ENCODE measurements at places on chromosomes 12 and 14. TPM values are rescaled to one million over a fixed set of nuclear protein-coding genes. Genes with fewer than 3 reads are reported as not detected.

DNA sequence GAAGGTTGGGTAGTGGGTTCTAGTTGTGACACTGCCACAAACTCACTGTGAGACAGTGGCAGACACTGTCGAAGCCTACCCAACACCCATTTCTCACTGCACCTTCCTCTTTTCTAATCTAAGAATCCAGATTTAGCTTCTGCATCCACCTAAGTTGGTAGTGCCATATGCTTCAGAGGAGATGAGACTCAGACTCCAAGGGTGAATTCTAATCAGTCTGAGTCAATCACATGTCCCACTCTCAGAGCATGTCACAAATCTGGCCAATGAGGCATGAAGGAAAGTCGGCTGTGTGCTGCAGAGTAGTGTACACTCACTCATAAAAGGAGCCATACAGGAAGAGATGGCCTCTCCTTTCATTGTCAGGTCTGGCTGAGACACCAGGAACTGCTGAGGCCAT, 102.1 kb upstream of the RAP1B start:
- no peaks in the 10 kb centered on the region for H3K36me3 ChIP-seq
- H3K27me3 ChIP-seq = no peaks in the 10 kb centered on the region
- no peak overlapping the region for H3K4me3 ChIP-seq
- no peaks in the 10 kb centered on the region for H3K4me1 ChIP-seq
- no peak overlapping the region for H3K27ac ChIP-seq
- DNase-seq = no peak

GRCh38 chr14:49971156-49972130, 78.6 kb downstream of the ARF6 start:
- no peak overlapping the region for H3K4me3 ChIP-seq
- H3K27me3 ChIP-seq = no peaks in the 10 kb centered on the region
- peak overlapping the region; percentile 66 for H3K27ac ChIP-seq
- H3K36me3 ChIP-seq = no peaks in the 10 kb centered on the region

DNA sequence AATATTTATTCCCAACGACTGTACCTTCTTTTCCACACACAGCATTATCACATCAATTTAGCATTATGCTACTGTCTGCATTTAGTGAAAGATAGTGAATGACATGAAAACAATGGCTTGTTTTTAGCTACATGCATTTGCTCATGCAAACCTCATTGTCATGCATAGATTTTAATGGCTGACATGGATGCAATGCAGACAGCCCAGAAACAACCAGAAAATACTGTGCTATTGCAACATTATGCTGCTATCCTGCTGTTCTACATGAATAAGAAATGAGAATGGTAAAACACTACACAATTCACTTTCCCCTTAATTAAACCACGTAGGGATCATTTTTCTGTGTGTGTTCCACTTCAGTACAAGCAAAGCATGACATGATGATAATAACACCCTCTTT, 90.8 kb downstream of the LIN7A start:
- H3K4me1 ChIP-seq = no peaks in the 10 kb centered on the region
- H3K4me3 ChIP-seq = no peak overlapping the region
- H3K27me3 ChIP-seq = no peaks in the 10 kb centered on the region
- DNase-seq = no peak
- no peaks in the 10 kb centered on the region for H3K36me3 ChIP-seq

DNA sequence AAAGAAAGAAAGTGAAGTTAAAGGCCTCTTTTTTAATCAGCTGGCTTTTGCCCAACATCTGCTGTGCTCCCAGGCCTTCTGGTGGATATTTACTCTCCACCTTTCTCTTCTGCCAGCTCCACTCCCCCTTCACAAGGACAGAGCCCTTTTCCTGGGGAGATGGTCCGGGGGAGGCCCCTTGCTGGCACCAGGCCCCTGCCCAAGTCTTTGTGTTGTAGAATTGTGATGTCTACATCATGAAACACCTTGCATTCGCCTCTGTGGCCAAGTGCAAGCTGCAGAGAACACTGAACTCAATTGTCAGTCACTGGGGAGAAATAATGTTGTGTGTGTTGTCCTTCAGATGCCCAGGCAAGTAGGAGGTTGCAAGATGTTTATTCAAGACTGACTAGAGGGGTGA, 150.3 kb downstream of the DPF3 start:
- peak; percentile 26 for DNase-seq
- no peaks in the 10 kb centered on the region for H3K36me3 ChIP-seq
- no peaks in the 10 kb centered on the region for H3K27me3 ChIP-seq

DNA sequence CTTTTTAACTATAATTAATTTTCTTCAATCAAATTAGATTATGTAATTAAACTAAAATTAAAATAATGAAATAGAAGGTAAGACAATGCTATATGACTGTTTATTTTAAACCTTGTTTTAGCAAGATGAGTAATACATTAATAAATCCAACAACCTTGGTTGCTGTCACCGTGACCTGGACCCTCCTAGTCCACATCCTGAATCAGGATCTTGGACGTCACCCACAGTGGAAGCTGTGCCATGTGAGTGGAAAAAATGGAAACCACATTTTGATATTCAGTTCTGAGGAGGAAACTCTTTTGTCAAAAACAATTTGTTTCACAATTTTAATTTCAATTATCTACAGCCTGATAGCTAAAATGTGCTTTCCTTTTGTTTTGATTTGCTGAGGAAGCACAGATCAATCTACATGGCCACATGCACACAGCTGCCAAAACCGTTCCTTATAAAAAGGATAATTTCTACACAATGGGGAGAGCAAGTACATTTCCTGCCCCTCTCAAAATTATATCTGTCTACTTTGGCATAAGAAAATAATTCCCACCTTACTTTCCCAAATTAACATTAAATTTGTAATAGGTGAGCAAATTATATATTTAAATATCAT, 255.5 kb downstream of the RASSF9 start:
- H3K27ac ChIP-seq = no peak overlapping the region
- no peaks in the 10 kb centered on the region for H3K27me3 ChIP-seq
- H3K4me3 ChIP-seq = no peak overlapping the region
- no peaks in the 10 kb centered on the region for H3K4me1 ChIP-seq
- no peak for DNase-seq

Gene ZNF705A
- not detected for total RNA-seq

DNA sequence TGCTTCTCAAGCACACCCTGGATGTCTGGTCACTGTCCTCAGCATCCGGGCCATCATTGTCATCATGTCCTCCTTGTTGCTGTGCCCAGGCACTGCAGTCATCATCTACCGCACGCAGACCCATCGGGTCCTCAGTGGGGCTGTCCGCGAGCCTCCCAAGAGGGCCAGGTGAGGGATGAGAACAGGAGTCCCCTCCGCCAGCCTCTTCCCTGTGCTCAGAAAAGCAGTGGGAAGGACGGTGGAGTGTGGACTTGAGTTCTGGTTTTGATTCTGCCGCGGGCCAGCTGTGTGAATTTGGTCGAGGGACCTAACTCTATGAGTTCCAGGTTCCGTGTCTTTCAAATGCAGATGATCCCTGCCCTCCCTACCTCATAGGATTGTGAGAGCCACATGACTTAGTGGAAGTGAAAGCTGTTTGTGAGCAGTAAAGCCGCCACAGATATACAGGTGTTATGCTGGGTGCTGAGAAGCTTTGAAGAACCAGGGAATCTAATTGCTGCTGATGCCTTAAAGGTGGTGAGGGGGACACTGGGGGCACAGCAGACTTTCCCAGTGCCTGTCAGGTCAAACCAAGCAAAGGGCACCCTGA, 122.9 kb upstream of the RAP1B start:
- H3K36me3 ChIP-seq = no peaks in the 10 kb centered on the region
- H3K27me3 ChIP-seq = no peaks in the 10 kb centered on the region
- H3K27ac ChIP-seq = no peak overlapping the region
- H3K4me3 ChIP-seq = no peak overlapping the region
- DNase-seq = no peak

Gene P2RX7
- 4.0 TPM for total RNA-seq

Gene SERPINA3
- total RNA-seq = 5.1 TPM

- H3K36me3 ChIP-seq = peaks cover 10% of the 10 kb centered on the region
- H3K27ac ChIP-seq = no peak overlapping the region
Observed at GRCh38 chr12:101777978-101778377, 38.7 kb upstream of the SYCP3 start.

GRCh38 chr14:90355540-90356518, 24.1 kb upstream of the NRDE2 start:
- H3K36me3 ChIP-seq = no peaks in the 10 kb centered on the region
- no peak overlapping the region for H3K4me3 ChIP-seq
- no peak for DNase-seq
- no peaks in the 10 kb centered on the region for H3K27me3 ChIP-seq

- H3K27ac ChIP-seq = no peak overlapping the region
- H3K27me3 ChIP-seq = no peaks in the 10 kb centered on the region
- DNase-seq = no peak
- H3K36me3 ChIP-seq = no peaks in the 10 kb centered on the region
- H3K4me3 ChIP-seq = no peak overlapping the region
Observed at GRCh38 chr12:103846415-103846814, 5.4 kb upstream of the NT5DC3 start.

DNA sequence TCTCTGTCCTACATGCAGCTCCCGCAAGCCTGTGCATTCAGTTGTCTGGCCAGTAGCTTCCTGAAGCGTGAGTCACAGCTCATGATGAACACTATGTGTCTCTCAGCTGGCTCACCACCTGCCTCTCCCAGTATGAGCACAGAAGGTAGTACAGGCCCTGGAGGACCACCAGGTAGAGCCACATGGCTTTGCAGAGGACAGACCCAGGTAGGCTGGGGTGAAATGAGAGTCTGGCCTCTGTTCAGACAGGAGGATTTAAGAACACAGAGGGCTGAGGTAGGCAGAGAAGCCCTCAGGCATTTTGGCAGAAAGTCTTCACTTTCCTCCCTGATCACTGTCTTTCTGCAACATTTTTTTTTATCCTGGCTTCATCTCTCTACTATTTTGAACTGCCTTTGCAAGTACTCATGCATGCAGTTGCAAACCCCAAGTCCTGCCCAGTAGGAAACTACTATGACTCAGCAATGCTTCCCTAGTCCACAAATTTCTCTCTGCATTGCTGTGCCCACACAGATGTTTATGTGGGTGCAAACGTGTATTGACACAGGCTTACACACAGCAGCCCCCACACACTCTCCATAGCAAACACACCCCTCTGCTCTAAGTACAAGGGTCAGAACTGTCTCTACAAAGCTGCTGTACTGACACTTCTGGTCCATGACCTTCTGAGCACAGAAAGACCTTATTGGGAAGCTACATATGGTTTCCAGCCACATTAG, 7.2 kb upstream of the SDR9C7 start:
- no peak overlapping the region for H3K4me3 ChIP-seq
- DNase-seq = peak; percentile 89
- H3K4me1 ChIP-seq = peaks cover 9% of the 10 kb centered on the region
- H3K36me3 ChIP-seq = no peaks in the 10 kb centered on the region
- H3K27ac ChIP-seq = no peak overlapping the region

Gene CMTM5
- total RNA-seq = not detected

GRCh38 chr12:123150744-123151456, at the start of gene PITPNM2:
Gene PITPNM2, minus strand, starts transcription at chr12:123151090. Its CDS starts 116,500 bp downstream, at chr12:123034590.
- no peaks in the 10 kb centered on the region for H3K27me3 ChIP-seq
- peaks cover 8% of the 10 kb centered on the region for H3K36me3 ChIP-seq
- peak within 1 kb of the TSS; percentile 41 for H3K27ac ChIP-seq
- H3K4me3 ChIP-seq = peak within 1 kb of the TSS; percentile 82
- peak; percentile 99 for DNase-seq

GRCh38 chr14:89669193-89669592, 252.2 kb upstream of the FOXN3 start:
- H3K27me3 ChIP-seq = no peaks in the 10 kb centered on the region
- DNase-seq = no peak
- no peak overlapping the region for H3K27ac ChIP-seq

- H3K36me3 ChIP-seq = no peaks in the 10 kb centered on the region
- no peaks in the 10 kb centered on the region for H3K4me1 ChIP-seq
- H3K4me3 ChIP-seq = no peak overlapping the region
Observed at GRCh38 chr12:111156304-111156703, 212.6 kb downstream of the PHETA1 start.

DNA sequence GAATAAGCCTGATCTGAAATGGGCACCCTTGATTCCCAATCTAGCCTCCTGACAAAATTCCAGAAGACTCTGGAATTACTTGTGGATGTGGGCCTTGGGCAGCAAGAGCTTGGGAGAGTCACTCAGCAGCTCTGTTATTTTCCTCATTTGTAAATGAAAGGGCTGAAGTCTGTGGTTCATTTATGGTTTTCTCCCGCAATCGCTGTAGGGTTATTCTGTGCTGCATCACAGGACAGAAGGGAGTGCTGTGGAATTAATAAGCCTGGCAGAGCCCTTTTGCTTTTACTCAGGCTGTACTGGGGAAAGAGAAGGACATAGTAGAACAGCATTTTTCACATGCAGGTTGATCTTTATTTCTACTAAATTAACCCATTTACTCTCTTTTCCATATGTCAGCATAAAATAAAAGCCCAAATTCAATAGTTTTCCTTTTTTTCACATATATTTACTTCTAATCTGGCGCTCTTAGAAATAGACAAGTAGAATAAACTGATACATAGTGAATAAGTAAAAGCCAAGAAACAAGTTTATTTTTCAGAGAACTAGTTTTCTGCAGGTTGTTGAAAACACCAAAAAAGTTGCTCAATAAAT, 49.2 kb downstream of the DUSP16 start:
- DNase-seq = no peak
- no peaks in the 10 kb centered on the region for H3K27me3 ChIP-seq
- H3K4me3 ChIP-seq = no peak overlapping the region

Gene KLRD1
- 0.36 TPM for total RNA-seq

DNA sequence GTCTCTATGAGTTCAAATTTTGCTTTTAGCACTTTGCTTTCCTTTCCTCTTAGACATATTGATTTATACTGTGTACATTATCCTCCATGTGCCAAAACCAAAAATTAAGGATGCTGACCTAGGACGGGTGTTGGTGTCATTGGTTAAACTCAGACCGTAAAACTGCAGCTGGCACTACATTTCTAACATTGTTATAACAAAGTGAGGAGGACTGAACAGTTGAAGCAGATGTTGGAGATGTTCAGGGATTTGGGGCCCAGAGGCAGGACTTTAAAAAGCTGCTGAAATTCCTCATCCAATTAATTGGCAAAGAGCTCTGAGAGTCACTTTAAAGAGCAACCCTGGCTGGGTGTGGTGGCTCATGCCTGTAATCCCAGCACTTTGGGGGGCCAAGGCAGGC, 72.4 kb downstream of the TMTC1 start:
- H3K4me1 ChIP-seq = peaks cover 6% of the 10 kb centered on the region
- H3K4me3 ChIP-seq = no peak overlapping the region
- no peak overlapping the region for H3K27ac ChIP-seq

Gene MORN3
- 1.4 TPM for total RNA-seq

Gene GPD1
- under 0.01 TPM for total RNA-seq

Gene GZMH
- total RNA-seq = not detected

All from osteoblast (primary cell).